Activated CD8-positive, alpha-beta memory T cell treated with anti-CD3 and anti-CD28 coated beads for 24 hours (primary cell): ENCODE measurements at places on chromosomes 5 and 9.

GRCh38 chr5:129652349-129653056 is 95.4 kb upstream of the MINAR2 start:
- DNase-seq: no peak

DNA sequence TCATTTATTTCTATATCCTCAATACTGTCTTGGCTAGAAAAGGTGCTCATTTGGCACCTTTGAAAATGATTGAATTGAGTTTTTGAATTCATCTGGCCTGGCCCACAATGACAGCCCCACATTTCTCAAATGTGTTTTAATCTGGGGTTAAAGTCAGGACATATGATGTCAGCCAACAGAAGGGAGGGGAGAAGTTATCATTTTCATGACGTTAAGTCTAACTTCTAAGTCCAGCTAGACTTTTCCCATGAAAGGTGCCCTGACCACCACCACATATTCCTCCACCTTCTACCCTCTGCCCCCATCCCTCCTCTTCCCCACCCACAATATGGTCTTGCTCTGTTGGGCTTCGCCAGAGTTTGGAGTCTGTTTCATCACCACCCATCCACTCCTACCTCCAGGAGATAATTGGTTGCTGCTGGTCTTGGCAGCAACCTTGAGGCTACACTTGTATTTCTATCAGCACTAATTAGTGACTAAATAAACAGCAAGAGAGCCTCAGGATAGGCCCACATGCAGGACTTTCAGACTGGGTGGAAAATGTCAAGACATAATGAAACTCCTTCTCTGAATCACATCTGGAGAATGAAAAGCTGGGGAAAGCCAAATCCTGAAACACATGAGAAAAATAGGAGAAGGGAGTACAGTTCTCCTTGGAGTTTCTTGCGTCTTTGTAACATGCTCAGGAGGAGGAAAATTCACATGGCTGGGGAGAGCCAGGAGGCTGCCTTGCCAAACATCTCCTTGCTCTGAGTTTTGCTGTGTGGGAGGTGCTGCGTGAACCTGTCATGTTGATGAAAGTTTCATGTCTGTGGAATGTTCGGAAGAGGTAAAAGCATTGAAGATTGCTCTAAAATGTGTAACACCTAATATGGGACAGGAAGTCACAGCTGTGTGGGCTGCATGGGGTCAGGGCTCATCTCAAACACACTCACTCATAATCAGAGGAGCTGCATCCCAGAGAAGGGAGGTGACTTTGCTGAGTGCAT is 544.7 kb upstream of the KLF4 start:
- DNase-seq: no peak

GRCh38 chr9:133103987-133104505 is 17.0 kb downstream of the RALGDS start:
- no peak for DNase-seq

DNA sequence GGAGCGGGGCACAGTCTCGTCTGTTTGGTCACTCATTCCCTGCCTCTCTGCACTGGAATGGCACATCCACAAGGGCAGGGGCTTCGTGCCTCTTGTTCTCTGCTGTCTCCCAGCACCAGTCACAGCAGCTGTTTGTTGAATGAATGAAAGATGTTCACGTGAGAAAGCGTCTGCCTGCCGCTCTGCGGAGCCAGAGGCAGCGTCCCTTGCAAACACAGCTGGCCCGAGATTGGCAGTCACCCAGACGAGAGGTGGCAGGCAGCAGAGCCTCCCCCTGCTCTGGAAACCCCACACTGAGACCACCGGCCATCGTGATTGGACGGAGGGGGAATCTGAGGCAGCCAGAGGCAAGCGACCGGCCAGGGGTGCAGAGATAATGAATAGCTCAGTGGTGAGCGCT is 6.0 kb upstream of the FAM163B start:
- no peak for DNase-seq

DNA sequence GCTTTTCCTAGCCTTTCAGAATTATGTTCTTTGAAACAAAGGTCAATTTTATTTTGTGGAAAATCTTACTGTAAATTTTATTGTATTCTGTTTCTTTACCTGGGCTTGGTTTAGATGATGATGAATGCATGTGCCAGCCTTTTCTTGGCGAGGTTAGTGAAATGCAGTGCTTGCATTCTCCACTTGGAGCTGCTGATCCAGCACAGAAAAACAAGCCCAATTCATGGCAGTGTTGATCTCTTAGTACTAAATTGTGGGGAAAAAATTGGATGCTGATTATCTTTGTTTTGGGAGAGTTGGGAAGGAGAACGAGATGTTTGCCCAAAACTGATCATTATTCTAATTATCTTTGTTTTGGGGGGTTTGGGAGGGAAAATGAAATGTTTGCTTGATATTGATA is 3.7 kb downstream of the HABP4 start:
- DNase-seq: peak; percentile 21

DNA sequence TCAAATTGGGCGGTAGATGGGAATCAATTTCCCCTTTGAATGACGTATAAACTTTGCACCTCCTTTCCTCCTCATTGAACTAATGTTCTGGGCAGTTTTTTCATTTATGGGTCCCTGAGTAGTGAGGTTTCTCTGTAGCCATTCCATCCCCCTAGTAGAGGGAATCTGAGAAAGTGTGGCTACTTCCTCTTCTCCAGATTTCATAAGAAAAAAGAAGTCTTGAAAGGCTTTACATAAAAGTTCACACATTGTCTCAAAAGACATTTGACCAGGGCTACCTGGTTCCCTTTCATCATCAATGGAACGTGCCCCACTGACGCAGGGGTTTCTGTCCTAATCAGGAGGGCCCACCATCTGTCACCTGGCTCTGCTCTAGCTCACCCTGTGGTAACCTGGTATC is 57.3 kb downstream of the CTSL start:
- DNase-seq: no peak

DNA sequence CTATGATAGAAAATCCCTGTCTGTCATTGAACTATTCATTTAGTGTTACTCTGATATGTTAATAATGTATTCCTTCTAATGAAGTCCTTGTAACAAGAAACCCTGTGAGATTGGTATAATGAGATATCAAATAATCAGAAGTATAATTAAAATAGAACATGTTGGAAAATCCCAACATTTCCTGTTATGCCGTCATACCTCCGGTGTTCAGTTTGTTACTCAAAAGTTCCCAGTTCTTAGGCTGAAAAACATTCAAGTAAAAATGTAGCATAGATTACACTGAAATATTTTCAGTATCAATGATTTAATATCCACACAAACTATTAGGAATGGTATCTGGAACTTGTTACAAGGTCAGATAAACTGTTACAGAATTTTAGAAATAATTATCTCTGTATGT is 227.5 kb downstream of the GNA14 start:
- DNase-seq: no peak

DNA sequence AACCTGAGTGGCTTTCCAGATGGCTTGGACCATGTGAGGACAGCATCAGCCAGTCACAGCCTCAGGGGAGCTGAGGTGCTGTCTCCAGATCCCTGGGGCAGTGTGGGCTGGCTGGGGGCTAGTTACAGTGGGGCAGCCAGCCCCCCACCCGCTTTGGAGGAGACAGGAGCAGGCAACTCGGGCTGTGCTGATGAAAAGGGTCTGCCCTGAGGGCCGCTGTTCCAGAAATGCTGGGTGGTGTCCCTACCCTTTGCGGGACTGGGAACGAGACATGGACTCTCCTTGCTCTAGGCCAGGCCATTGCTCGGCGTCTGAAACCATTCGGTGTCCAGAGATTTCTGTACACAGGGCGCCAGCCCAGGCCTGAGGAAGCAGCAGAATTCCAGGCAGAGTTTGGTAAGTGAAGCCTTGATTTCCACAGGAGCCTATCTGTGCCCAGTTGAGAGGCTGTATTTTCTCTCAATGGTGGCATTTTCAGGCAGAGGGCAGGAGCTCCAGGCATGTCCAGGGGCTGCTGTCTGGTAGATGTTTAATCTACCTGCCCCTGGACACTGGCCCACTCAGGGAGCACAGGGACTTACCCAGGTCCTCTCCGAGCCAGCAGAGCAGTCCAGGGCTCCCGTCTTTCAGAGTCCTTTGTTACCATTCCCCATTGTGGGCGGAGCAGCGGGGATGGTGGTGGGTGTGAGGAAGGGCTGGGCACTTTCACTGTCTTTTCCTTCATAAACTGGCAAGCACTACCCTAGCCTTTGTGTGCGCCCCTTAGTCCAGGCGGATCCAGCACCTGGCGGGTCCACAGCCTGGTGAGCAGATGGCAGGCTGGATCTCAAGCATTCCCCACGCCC is 7.2 kb downstream of the GRHPR start:
- DNase-seq: no peak

DNA sequence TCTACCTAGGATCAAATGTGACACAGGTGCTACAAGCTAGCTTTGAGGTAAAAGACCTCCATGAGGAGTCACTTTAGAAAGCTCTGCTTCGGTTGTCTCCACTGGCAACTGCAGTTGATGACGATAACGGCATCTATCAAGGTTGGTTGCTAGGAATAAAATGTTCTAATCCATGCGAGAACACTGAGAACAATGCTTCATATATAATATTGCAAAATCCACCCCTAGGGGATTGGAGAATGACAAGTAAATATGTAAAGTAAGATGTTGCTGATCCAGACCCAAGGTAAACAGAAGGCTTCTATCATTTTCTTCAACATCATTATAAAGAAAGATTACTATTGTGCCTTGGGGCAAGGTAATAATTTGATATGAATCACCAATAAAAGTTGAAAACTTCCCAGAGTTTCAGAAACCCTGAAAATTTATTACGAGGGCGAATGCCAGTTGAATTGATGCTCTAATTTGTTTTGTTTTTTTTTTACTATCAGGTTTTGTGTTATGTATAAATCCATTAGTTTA is 1003.4 kb downstream of the CDH18 start:
- no peak for DNase-seq

GRCh38 chr9:94666364-94667099 is 27.2 kb upstream of the FBP1 start:
- no peak for DNase-seq

DNA sequence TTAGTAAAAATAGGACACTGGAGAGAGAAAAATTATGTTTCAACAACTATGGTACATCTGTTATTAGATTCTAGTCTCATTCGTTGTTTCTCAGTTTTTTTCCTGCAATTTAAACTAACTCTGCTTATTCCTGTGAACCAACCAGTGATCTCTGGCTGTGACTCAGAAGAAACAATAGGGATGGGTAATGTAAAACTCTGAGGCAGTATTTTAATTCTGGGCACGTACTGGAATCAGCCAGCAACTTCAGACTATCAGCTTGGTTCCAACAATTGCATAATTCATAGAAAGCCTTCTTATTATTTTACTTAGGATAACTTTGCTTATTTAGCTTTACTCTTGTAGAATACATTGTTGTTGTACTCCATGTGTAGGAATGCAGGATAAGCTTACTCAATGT is 28.8 kb downstream of the MLLT3 start:
- DNase-seq: no peak

DNA sequence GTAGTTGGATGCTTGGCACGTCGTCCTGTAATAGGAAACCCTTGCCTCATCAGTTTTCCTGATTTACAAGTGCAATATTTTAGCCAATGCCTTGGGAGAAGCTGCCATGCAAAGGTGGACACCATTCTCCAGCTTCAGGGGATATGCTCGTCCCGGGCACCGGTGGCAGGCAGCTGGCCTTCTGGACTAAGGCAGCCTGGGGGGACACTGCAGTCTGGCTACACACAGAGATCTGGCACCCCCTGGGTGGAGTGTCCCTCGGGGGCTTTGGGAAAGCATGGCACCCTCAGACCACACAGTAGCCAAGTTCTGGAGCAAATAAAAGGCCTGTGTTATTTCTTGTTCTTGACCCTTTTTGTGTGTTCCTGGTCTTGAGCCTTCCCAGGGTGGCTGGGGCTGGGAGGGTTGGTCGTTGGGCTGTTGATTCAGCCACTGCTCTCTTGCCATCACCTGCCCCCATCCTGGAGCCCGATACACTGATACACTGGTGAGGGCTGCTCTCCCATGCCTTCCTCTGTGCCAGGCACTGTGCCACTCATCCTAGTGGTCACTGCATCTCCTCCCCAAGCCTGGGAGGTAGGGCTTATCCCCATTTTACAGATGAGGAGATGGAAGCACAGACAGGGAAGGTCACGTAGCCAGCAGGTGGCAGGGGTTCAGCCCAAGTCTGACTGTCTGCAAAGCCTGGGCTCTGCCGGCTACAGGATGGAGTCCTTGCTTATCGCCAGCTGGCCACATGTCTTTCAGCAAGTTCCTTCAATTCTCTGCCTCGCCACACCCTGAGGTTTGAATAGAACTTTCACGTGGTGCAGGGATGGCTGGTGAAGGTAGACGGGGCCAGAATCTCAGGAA is 134.1 kb downstream of the RGS3 start:
- no peak for DNase-seq

- no peak for DNase-seq
Measured at GRCh38 chr5:61285531-61285930, 46.5 kb upstream of the ZSWIM6 start.

DNA sequence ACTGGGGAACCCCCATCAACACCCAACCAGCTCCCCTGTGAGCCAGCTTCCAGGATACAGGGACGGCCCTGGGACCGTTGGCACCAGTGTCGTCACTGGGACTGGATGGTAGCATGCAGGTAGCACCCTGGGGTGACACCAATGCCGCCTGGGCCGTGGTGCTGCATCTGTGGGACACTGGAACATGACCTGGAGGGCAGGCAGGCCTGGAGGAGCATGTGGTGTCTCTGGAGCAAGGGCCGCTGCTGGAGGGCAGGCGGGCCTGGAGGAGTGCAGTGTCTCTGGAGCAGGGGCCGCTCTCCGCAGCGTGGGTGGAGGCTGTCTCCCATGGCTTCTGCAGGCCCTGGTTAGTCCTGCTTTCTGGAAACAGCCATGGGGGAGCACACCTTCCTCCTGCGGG is 13.1 kb downstream of the LPCAT1 start:
- peak; percentile 47 for DNase-seq

- no peak for DNase-seq
Measured at GRCh38 chr5:68318955-68319705, 103.6 kb downstream of the PIK3R1 start.

GRCh38 chr9:126028746-126029145 is 281.6 kb downstream of the PBX3 start:
- DNase-seq: no peak

DNA sequence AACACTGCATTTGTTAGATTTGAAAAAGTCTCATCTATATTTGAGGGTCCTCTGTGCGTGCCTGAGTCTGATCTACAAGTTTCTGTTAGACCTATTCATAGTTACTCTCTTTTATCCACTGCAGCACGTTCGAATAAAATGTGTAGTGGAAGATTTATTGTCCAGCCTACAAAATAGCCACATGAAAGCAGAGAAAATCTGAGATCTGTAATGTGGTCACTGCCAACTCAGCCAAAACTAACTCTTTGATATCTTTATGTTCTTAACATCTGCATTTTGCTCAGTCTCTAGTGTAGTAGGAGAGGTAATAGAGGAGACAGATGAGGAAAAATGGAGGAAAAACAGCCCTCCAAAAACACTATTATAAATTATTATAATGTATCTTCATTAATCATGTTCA is 354.0 kb downstream of the NPR3 start:
- DNase-seq: no peak
